ENCODE measurements at places on chromosomes 6 and 20. TPM values are rescaled to one million over a fixed set of nuclear protein-coding genes. Genes with fewer than 3 reads are reported as not detected.

The NQO2 gene
- 47.1 TPM for total RNA-seq

The PRSS35 gene
- 9.9 TPM for total RNA-seq

The BMP6 gene
- 7.5 TPM for total RNA-seq

The POPDC3 gene
- 0.18 TPM for total RNA-seq

The TREML2 gene
- total RNA-seq = 1.4 TPM

The LY6G5B gene
- 5.7 TPM for total RNA-seq

The DXO gene
- total RNA-seq = 11.9 TPM

The CTAGE9 gene
- total RNA-seq = not detected

The CST5 gene
- 0.37 TPM for total RNA-seq

The HDGFL1 gene
- total RNA-seq = not detected

The ANGPT4 gene
- total RNA-seq = not detected

The TMEM74B gene
- 10.9 TPM for total RNA-seq

The EIF2S2 gene
- 55.9 TPM for total RNA-seq

The SLC25A27 gene
- total RNA-seq = 6.6 TPM

The RIPPLY2 gene
- not detected for total RNA-seq

The MLIP gene
- total RNA-seq = 1.3 TPM

The TCF19 gene
- total RNA-seq = 9.4 TPM

The DLL1 gene
- total RNA-seq = 16.2 TPM

The OGFR gene
- 60.6 TPM for total RNA-seq

The SMAP1 gene
- total RNA-seq = 21.4 TPM

The MUC22 gene
- total RNA-seq = 0.11 TPM

The PPT2 gene
- 14.9 TPM for total RNA-seq

The TOX2 gene
- total RNA-seq = 12.0 TPM

The SLC22A23 gene
- total RNA-seq = 45.6 TPM

The EMILIN3 gene
- total RNA-seq = 0.06 TPM

The GPR6 gene
- not detected for total RNA-seq

The PSMB9 gene
- 14.4 TPM for total RNA-seq

The RIPOR2 gene
- 66.9 TPM for total RNA-seq

The HLA-DQA1 gene
- total RNA-seq = 6.0 TPM
